ENCODE measurements at places on chromosomes 6 and 20.
A peak's percentile ranks its signal among the peaks of the same experiment; 100 is the strongest.

DNA sequence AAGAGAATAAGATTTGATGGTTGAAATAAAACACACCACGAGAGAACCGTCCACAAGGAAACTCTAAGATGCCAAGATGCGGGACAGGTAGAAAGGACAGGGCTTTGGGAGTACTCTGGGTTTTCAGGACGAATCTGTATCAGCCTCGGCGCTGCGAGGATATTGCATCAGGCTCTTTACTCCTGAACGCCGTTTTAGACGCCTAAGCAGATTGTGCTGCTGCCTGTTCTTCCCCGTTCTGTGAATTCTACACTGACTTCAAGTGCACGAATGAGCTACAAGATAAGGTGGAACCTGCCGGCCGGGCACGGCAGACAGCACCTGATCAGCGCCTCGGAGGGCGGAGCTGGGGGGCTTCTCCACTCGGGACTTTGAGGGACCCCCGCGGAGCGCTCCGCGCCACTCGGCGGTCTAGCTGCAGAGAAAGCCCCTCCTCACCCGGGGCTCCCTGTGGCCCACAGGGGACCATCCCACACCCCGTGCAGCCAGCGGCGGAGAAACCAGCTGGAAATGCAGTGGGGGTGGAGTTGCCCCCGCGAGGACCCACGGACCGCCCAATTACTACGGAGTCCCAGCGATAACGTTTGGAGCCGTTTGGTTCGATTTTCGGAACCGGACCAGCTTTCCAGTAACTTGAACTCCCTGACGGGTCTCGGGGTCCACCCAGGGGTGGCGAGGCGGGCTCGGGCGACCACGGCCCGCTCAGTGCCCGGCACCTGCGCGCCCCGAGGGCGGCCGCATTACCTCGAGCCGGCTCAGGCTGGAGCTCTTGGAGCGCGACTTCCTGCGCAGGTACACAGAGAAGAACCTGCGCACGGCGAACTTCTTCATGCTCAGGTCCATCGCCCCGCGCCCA, 646 bp downstream of the RPS6KA2 start:
- DNase-seq = peak; percentile 52

DNA sequence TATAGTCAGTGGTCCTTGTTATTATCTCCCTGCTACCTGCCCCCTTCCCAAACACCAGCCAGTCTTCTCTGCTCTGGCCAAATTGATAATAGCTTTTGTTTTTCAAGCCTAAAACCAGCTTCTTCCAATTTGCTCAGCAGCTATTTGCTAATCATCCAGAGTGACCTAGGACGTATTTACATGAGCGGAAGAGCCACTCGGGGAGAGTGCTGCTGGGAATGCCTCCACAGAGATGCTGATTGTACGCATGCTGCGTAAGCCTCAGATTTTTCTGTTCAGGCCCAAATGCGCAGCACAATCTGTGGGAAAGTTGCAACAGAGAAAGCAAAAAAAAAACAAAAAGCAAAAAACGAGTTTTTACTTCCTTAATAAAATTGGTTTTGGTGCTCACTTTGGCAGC, 24.4 kb upstream of the ID1 start:
- DNase-seq = no peak

DNA sequence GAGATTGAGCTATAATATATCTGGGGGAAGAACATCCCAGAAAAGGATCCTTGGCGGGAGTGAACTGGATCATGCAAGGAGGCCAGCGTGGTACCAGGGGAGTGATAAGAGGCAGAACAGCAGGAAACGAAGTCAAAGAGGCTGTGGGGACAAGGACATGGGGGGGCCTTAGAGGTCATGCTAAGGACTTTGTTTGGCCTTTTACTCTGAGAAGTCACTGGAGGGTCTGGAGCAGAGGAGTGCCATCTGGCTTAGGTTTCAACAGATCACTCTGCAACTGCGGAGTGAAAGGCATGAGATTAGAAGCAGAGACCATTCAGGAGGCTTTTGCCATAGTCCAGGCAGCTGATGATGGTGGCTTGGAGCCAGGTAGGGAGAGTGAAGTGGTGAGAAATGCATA, 24.3 kb downstream of the MRAP2 start:
- DNase-seq = no peak

DNA sequence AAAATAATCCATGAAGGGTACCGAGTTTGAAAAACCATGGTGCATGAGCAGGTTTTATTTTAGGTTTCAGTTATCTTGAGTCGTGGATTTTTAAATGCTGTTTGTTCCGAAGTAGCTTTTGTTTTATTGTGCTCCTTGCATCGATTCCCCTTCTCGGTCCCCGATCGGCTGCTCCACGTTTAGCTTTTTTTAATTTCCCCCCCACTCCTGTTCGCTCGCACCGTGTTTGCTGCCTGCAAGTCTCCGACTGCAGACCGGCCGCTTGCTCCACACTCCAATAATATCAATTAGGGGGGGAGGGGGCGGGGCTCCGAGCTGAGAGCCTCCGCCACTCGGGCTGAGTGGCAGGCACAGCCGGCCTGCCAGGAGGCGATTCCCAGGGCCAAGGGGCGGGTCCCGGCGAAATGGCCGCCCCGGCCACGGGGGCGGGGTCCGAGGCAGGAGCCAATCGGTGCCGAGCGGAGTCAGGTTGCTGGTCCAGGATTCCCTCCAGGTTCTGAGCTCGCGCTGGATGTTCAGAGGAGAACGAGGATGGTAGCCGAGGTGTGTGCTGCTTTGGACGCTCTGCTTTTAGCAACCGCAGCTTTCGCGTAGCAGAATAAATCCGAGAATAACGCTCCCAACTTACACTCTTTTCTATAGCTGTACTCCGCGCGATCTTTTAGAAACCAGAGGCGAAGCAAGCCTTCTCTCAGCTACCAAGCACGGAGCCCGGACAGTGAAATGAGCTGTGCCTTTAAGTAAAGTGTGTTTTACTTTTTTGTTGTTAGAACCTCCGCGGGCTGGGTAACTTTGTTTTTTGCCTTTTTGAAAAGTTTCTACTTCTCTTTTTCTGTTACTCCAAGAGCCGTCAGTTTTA, at the start of gene EPHA7:
Gene EPHA7, minus strand, starts transcription at position 256 of the 859 bp plus-strand sequence. Its CDS starts 218 bp downstream, at position 38.
- DNase-seq = peak; percentile 68

DNA sequence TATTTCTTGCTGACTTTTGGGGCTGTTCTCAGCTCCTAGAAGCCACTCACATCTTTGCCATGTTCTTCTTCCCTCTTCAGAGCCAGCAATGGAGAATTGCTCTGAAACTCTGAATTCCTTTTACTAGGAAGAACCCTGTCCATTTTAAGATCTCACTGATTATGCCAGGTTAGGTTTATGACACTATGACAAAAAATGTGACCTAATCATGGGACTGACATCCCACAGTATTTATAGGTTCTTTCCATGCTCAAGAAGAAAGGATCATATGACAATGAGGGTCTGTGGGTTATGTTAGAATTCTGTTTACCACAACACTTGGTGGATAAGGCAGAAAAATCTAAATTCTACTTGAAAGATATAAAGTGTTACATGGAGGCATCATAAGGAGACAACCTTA, 263.3 kb upstream of the CITED2 start:
- DNase-seq = no peak

DNA sequence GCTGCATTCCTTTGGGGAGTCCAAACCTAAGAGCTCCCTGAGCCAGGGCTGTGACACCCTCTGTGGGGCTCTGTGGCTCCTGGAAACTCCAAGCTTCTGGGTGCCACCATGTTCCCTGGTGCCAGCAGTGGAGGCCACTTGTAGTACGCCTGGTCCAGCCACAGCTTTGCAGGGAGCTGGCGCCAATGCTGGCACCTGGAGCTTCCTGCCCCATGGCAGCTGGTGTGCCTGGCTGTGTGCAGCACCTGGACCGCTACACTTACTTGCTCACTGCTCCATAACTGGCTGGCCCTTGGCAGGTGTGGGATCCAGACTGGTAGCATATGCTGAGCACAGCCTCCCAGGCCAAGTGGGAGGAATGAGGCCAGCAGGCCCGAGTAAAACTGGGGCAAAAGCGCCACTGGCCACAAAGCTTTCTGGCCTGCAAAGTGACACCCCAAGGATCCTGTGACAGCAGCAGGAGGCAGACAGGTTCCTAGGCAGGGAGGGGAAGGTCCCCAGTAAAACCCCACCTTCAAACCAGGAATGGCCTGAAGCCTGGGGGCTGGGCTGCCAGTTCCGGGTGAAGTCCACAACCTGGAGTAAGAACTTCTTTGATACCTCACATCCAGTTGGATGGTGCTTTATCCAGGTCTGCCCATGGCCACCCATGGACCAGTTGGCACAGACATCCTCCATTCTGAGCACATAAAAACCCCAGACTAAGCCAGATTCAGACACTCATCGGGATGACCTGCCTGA, 461.0 kb downstream of the TBC1D32 start:
- DNase-seq = no peak

DNA sequence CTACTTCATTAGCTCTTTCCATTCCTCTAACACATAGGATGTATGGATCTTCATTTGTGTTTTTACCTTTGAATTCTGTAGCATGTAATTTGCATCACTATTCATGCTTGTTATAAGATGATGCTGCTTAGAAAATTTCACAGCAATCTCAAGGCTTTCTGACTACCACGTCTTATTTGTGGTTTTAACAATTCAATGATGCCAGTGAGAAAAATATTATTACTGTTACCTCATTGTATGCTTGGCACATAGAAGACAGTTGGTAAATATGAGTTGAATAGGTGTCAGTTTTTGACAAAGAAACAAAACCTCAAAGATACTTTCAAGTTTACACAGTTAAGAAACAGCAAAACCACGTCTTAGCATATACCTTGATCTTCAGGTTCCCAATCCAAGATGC, 428.6 kb downstream of the TFAP2A start:
- DNase-seq = no peak

DNA sequence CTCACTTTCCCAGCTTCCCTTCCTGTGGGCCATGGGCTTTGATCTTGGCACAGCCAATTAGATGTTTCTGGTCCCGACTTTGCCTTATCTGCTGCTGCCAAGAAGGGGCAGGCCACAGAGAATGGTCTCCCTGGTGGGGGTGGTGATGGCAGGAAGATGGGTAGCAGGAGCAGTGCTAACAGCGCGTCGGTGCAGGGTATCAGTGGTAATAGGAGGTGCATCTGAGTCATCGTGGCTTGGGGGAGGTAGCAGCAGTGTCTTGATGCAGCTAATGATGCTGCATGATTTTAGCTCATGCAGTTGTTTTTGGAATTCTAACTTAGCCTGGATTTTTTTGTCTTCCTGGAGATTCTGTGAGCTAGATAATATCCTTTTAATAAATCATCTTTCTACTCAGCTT, 18.9 kb upstream of the MAS1 start:
- DNase-seq = no peak

DNA sequence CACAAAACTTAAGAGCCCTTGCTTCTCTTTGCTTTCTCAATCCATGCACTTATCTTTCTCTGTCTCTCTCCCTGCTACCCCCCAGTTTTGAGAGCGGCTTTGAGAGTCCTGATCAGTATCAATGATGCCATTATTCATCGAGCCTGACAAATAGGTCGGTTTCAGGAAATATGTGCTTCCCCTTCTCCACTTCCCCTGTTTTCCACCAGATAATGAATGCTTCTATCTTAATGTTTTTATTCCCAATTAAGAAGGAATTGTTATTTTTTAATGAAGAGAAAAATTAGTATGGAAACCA, 117.7 kb downstream of the KIF13A start:
- DNase-seq = no peak

DNA sequence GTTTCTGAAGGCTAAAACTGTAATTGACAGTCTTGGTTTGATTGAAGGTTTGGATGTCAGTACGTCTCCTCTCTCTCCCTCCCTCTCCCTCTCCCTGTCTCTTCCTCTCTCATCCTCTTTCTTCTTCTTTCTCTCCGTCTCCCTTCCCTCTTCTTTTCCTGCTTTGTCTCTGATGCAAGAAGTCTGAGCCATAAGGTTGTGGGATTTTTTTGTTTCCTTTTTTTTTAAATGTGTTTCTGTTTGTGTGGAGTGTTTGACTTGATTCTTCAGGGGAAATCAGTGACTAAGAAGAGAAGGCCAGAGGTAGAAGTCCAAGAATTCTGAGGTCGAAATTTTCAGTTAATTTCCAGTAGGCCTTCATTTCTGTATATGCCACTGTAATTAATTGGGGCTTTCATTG, 111.9 kb downstream of the FOXO3 start:
- DNase-seq = no peak

GRCh38 chr6:16759181-16759645, 2.0 kb downstream of the ATXN1 start:
- peak; percentile 19 for DNase-seq

GRCh38 chr6:155648301-155648700, 192.7 kb upstream of the NOX3 start:
- DNase-seq = no peak

DNA sequence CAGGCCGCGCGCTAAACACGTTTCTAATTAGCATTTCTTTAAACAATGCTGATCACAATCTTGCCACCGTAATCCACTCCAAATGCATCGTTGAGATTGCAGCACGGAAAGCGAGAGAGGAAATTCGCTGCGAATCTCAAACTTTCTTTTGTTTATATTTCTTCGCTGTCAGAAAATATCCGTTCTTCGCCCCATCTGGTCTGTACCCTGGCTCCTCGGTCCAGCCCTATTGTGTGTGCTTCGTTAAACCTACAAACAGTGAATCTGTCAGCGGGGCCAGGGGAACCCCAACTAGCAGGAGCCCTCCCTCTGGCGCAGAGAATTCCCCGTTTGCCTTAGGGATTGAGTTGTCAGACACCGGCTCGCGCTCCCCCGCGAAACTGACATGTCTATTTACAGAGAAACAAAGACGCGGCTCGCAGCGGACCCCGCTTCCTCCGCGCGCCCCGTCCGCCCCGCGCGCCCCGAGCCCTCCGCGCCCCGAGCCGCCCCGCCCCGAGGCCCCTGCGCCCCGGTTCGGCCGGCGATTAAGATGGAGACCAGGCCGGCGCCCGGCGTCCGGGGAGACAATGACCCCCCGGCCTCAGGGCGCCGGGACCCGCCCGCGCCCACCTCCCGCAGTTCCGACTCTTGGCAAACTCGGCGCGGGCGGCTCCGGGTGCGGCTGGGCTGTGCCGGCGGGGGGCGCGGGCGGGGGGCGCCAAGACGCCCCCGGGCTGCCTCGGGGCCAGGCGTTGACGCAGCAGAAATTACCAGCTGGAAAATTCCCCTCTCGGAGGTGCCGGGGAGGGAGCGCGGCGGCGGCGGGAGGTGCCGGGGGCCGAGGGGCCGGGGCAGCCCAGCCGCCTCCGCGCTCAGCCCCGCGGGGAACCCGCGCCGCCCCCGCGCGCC, 874 bp downstream of the ZBTB46 start:
- peak; percentile 30 for DNase-seq

DNA sequence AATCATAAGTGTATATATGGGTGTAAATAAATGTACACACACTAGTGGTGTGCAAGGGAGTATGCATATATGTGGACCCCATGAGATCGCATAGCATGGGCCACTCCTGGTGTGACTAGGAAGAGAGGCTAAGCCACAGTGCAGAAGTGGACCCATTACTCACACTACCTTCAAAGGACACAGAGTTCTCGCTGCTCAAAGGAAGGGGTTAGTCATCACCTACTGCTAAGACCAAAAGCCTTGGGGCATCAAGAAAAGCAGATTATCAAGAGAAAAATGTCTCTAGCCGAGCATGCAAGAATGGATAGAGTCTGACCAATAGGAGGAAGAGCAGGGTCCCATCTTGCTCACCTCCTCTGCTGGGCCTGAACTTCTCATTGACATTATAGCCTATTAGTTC, 195.5 kb downstream of the MAFB start:
- peak; percentile 89 for DNase-seq

DNA sequence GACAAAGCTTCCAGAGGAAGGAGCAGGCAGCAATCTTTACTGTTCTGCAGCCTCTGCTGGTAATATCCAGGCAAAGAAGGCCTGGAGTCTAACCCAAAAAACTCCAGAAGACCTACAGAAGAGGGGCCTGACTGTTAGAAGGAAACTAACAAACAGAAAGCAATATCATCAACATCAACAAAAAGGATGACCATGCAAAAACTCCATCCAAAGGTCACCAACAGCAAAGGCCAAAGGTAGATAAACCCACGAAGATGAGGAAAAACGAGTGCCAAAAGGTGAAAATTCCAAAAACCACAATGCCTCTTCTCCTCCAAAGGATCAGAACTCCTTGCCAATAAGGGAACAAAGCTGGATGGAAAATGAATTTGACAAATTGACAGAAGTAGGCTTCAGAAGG, 469.8 kb upstream of the FLRT3 start:
- no peak for DNase-seq

Data from mammary epithelial cell (primary cell).